ENCODE measurements at places on chromosomes 2 and 18.

GRCh38 chr2:216349366-216349765 is 22.9 kb downstream of the MARCHF4 start:
- no peak for DNase-seq

DNA sequence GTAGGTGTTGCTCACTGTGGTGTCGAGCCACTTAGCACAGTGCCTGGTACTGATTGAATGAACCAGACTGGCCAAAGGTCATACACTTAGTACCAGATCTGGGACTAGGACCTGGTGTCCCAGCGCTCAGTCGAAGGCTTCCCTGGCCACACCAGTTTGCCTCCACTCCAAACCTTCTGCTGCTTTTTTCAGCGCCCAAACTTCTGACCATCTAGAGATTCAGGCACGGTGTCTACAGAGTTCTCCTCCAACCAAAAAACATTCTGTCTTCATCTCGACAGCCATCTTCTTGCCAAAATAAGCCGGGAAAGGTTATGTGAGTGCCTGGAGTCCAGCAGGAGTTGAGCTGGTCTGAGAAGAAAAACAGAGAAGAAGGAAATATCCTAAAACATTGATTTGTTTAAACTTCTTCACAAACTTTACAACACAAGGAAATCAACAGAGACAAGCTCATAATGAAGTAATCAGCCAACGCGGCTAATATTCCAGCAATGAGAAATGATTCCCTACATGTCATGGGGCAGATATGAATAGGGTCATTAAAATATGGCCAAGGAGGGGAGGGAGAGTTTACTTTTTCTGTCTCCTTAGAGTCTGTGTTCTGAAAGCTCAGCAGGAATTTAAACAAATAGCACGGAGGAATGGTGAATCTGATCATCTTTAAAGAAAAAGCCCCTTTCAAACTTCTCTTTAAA is 2.3 kb upstream of the GLI2 start:
- no peak for DNase-seq

GRCh38 chr2:39723946-39724827 is 54.9 kb downstream of the THUMPD2 start:
- no peak for DNase-seq

DNA sequence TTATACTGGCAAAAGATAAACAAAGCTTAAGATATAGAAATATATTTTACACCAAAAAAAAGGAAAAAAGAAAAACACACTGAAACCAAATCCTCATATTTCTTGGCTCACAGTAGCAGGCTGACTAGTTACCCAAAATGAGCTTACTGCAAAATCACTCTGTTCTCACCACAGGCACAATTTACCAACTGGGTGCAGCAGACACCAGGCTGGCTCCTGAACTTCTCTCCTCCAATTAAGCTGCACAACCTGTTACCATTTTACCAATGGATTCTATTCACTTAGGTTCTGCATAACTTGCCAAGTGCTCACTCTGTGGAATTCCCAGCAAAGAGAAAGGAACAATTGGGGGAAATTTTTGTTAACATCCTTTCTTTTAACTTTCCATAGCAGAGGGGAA is 679.3 kb downstream of the ZEB2 start:
- no peak for DNase-seq

DNA sequence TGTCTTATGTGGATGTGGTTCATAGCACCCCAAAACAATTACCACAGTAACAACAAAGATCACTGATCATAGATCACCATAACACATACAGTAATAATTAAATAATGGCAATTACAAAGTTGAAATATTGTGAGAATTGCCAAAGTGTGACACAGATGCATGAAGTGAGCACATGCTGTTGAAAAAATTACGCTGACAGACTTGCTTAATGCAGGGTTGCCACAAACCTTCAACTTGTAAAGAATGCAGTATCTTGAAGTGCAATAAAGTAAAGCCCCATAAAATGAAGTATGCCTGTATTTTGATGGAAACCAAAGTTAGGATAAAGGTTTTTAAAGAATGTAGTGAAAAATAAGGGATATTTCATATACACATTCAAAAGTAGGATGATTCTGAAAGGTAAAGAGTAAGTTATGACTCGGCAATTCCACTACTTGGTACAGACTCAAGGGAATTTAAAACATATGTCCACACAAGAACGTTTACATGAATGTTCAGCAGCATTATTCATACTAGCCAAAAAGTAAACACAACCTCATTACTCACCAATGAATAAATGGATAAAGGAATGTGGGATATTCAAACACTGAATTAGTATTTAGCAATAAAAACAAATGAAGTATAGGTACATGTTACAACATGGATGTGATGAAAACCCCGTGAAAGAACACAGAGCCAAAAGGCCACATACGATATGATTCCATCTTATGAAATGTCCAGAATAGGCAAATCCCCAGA is 61.6 kb downstream of the SCN9A start:
- no peak for DNase-seq

- DNase-seq = no peak
Measured at GRCh38 chr18:23138471-23138870, 3.2 kb downstream of the CABLES1 start.

- DNase-seq = no peak
Measured at GRCh38 chr2:67015681-67016080, 381.5 kb upstream of the ETAA1 start.

- no peak for DNase-seq
Measured at GRCh38 chr2:86768189-86768949, 22.3 kb downstream of the CD8A start.

DNA sequence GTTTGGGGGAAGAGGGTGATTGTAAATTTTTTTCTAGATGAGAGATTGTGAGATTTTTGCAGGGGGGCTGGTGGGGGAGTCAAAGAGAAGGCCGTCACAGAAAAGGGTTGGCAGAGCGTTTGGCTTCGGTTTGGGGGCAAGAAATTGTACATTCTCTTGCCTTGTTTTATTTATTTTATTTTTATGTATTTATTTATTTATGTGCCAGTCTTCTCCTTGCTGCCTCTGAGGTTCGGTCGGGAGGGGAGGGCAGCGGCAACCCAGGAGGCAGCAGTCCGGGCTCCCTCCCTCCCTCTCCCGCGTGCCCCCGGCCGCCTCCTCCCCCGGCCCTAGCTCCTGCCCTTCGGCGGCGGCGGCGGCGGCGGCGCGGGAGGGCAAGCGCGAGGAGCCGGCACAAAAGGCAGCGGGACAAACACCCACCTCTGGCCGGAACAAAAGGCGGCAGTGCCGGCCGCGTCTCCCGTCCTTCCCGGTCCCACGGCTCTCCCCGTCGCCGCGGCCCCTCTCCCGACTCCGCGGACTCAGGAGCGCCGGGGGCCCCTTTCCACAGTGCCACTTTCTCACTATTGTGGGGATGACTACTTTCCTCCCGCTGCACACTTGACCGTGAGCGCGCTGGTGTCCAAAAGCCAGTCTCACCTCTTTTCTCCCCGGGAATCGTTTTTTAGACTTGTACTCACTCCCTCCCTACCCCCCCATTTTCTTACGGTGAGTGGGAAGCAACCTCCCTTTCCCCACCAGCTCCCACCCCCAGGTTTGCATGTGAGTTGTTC is 1.2 kb downstream of the BCL11A start:
- DNase-seq = peak; percentile 19

- DNase-seq = no peak
Measured at GRCh38 chr2:172855588-172855987, 119.9 kb downstream of the RAPGEF4 start.

- DNase-seq = no peak
Measured at GRCh38 chr2:197304556-197305011, 6.0 kb downstream of the ANKRD44 start.

- DNase-seq = no peak
Measured at GRCh38 chr2:100393362-100393761, 24.1 kb downstream of the CHST10 start.

- DNase-seq = no peak
Measured at GRCh38 chr2:171104379-171104778, 56.3 kb downstream of the TLK1 start.

- no peak for DNase-seq
Measured at GRCh38 chr2:30608643-30609042, 161.6 kb downstream of the LCLAT1 start.

DNA sequence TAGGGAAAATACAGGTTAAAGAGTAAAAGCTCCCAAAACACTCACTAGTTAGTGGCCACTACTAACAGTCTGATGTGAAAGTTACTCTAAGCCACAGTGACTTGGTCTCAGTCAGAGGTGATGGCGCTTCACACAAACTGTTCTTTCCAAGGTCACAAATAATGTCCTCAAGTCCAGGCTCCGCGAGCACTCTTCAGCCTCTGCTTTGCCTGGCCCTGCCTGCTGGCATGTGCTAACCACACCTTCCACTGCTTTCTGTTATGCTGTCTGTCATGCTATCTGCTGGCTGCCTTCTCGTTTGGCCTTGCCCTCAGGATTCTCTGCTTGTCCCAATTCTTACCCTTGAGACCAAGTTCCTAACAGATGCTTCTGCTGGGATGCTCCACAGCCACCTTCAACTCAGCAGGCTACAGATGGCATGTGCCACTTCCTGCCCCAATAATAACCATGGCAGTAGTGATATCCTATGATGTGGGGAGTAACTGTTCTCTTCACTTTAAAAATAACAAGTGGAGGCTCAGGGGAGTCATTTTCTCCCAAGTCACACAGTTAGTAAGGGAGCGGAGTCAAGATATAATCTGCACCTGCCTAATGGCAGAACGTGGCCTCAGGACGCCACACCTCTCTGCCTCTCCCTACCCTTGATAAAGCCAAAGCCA is 75.7 kb downstream of the ZAP70 start:
- no peak for DNase-seq

DNA sequence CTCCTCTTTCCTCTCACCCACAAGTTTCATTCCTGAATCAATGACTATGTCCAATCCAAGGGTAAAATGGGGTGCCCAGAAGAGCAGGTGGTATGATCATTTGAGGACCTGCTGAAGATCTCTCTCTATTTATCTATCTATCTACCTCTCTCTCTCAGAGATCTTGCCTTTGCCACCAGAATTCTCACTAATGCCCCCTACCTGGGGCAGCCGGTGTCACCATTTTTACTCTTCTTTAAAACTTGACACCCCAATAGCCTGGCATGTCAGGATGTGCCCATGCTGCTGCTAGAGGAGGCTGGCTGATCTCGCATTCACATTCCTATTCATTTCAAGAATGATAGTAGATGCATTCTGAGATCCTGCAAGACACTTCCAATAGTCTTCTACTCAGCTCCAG is 24.3 kb upstream of the RPIA start:
- no peak for DNase-seq

DNA sequence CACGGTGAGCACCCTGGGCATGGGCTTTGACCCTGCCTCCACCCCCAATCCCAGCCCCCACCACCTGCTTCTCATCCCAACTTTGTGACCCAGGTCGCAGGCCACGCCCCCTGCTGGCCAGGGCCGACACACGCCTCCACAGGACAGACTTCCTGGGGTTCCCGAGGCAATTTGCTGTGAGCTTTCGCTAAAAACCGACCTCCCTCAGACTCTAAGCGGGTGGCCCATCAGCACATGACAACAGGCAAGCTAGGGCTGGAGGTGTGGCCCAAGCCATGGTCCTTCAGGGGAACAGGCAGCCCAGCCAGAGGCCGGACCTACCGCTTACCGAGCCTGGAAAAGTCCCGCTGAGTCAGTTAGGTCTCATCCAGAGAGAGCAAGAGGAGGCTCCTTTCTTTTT is 31.9 kb downstream of the C1QL2 start:
- DNase-seq = no peak

- DNase-seq = no peak
Measured at GRCh38 chr2:147610496-147611040, 234.3 kb upstream of the ACVR2A start.

GRCh38 chr18:57691363-57691762 is 69.7 kb upstream of the NARS1 start:
- no peak for DNase-seq

GRCh38 chr18:78482378-78482777 is 497.2 kb upstream of the SALL3 start:
- DNase-seq = no peak

DNA sequence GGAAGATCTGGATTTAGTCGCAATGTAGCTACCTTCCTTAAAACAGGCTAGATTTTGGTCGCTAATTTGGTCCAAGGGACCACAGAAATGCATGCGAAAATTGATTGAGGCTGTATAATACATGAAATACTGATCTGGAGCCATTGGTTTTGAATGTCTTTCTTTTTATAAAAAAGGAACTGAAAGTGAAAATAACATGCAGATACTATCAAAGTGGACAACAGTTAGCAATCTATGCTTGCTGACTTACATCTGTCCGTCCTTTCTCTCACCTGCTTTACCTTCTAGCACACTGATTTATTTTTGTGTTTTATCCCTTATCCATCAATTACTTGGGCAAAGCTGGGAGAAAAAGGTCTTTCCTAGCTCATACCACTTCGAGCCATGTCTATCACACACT is 1459.8 kb upstream of the ACVR2A start:
- DNase-seq = no peak

- no peak for DNase-seq
Measured at GRCh38 chr2:19874726-19875125, 27.1 kb downstream of the TTC32 start.

DNA sequence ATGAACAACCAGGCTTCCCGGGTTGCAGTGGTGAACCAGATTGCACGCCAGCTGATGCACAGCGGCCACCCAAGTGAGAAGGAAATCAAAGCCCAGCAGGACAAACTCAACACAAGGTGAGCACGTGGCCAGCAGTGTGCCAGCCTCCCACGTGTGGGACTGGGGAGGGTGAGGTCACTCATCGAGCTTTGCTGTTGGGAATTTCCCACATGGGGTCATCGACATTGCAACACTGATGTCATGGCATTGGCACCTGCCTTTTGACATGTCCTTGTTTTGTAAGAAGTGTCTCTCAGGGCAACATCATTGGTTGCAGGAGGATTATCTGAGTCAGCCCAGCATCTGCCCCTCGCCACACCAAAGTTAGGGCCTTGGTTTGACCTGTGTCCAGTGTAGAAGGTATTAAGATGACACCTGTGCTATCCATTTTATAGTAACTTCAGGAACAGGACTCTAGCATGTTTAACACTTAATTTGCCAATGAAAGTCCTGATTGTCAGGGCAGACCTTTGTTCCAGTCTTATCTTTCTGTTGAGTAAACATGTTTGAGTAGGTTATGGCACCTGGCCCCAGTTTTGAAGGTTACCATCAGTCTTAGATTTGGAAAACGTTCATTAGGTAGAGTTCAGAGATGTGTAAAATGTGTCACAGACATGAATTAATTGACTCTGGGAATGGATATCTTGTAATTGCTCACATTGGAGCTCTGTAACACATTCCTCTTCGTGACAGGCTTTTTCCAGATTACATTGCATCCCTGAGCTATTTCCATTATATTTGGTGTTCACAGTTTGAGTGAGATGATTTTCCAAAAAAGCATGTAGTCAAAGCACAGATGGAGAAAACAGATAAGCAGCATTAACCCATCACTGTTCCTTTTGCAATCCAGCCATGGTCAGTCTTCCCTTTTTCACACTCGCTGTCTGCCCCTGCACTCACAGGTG is 93.3 kb upstream of the EML6 start:
- DNase-seq = no peak

GRCh38 chr2:179331061-179331460 is 66.4 kb upstream of the SESTD1 start:
- DNase-seq = no peak

DNA sequence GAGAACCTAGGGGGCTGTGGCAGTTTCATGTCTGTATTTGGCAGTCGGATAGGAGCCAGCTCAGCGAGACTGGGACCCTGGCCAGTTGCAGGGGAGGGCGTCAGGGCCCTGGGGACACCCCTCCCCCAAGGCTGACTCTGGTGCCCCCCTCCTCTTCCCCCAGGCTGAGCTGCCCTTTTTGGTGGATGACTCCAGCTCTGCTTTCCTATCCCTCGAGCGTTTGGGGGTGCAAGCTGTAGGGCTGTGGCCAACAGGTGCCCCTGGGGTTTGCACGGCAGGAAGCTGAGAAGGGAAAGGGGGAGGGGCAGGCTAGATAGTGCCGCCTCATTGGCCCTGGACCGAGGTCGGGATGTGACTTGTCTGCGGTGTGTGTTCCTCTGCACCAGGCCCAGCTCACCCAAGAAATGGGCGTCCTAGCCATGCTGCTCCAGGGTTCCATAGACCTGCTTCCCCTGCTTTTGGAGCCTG is 26.4 kb downstream of the SPEG start:
- DNase-seq = no peak
